ENCODE measurements at places on chromosomes 6 and 20.

DNA sequence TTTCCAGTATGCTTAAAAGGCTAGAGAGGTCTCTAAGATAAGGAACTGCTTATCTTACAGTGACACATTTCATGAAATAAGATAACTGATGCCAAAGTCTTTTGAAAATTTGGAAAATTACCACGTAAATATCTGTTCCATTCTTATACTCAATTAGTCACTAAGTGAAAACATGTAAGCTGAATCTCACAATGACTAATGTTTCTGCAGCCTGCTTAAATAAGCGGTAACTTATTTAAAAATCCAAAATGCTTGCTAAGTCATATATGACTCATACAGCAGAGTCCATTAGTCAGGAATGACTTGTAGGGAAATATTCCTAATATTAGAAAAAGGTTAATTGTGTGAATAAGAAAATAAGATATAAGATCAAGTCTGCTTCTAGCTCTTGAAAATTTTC is 27.8 kb upstream of the LGSN start:
- peak; percentile 82 for DNase-seq

GRCh38 chr6:159830501-159831372 is 30.7 kb downstream of the PNLDC1 start:
- DNase-seq: no peak

GRCh38 chr20:15494851-15495250 is 1078.4 kb downstream of the KIF16B start:
- DNase-seq: peak; percentile 65

DNA sequence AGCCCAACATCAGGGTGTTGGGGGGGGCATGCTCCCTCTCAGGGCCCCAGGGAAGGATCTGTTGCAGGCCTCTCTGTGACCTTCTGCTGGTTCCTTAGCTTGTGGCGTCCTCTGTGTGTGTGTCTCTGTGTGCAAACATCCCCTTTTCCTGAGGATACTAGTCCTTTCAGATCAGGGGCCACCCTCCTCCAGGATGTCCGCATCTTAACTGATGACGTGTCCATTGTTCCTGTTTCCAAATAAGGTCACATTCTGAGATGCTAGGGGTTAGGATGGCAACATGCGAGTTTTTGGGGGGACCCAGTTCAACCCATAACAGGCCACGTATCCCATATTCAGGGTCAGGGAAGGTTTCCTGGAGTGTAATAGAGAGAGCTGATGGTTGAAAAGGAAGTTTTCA is 40.9 kb downstream of the GMPR start:
- DNase-seq: no peak

GRCh38 chr6:112253498-112253840 is 898 bp downstream of the LAMA4 start:
- DNase-seq: no peak

DNA sequence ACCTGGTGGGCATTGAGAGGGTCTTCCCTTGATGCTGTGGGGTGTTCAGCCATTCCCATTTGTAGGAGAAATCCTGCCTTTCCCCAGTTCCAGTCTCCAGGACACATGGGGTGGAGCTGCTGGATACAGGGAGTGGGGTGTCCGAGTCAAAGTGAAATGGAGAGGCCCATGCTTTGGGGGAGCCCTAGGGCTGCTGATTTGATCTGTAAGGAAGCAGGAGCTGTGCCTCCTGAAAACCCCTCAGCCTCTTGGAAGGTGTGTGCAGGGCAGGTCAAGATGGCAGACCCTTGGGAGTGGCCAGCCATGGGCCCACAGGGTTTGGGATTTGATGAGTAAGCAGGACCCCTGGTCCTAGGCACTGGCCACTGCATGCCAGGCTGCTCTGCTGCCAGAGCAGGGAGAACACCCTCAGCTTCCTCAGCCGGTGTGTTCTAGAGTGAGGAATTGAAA is 82.0 kb downstream of the SERAC1 start:
- no peak for DNase-seq

- DNase-seq: no peak
These were observed 1009.2 kb upstream of the GJE1 start for GRCh38 chr6:141123497-141123896.

DNA sequence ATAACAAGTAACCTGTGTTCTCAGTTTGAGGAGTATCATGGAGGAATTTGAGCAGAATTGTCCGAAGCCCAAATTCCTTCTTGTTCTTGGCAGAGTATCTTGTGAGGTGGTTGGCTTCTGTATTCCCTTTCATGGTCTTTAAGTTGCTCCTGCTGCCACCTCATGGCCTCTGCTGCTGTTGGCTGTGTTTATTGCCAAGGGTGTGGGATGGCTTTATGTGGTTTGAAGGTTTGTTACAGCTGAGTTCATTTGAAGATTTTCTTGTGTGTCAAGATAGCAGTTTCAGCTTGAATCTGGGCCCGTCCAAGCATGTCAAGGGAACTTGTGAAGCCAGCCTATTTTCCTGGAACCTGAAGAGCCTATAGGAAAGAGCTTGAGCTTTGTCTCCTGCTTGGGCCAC is 20.2 kb upstream of the TTK start:
- peak; percentile 84 for DNase-seq

DNA sequence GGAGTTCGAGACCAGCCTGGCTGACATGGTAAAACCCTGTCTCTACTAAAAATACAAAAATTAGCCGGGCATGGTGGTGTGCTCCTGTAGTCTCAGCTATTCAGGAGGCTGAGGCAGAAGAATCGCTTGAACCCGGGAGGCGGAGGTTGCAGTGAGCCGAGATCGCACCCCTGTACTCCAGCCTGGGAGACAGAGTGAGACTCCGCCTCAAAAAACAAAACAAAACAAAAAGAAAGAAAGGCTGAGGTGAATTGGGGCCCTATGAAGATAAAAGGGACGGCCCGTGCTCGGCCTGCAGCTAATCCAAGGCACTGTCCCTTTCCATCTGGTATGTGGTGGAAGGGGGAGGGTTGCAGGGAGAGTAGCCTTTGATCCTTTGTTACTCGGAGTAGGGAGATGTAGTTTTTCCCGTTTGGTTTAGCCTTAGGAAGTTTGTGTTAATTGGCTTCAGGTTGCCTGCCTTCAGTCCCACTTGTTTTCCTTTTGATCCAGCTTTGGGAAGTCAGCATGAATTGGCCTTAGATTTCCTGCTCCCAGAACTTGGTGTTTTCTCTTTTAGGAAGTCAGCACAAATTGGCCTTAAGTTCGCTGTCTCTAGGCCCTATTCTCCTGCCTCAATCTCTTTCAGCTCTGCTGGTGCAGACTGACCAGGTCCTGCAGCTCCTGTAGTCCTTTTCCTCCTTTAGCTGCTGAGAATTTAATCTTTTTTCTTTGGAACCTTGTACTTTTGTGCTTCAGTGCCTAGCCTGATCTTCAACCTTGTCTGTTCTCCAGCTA is 36.1 kb upstream of the PAQR8 start:
- DNase-seq: no peak

- no peak for DNase-seq
These were observed 7.2 kb downstream of the TPBG start for GRCh38 chr6:82370788-82371187.

- DNase-seq: no peak
These were observed 177.0 kb downstream of the FOXC1 start for GRCh38 chr6:1786455-1787453.

GRCh38 chr20:15708984-15709598 is 864.2 kb downstream of the KIF16B start:
- DNase-seq: no peak

- no peak for DNase-seq
These were observed 32.9 kb downstream of the MMUT start for GRCh38 chr6:49430187-49430586.

DNA sequence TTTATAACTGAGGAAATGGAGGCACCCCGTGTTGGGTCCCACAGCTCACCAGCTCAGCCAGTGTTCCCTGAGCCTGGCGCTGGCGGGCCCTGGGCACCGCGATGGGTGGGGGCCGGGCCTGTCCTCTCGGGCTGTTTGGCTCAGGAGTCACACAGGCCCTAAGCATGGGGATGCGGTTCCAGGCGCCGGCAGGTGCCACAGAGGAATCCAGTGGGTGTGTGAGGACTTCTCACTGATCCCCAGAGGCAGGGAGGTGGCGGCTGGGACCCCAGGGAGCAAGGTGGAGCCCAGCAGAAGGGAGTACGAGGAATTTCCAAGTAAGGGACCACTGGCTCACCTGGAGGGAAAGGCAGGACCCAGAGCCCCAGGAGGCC is 57.5 kb downstream of the IRF4 start:
- DNase-seq: no peak

- DNase-seq: no peak
These were observed 4.4 kb upstream of the PXDC1 start for GRCh38 chr6:3755637-3756545.

DNA sequence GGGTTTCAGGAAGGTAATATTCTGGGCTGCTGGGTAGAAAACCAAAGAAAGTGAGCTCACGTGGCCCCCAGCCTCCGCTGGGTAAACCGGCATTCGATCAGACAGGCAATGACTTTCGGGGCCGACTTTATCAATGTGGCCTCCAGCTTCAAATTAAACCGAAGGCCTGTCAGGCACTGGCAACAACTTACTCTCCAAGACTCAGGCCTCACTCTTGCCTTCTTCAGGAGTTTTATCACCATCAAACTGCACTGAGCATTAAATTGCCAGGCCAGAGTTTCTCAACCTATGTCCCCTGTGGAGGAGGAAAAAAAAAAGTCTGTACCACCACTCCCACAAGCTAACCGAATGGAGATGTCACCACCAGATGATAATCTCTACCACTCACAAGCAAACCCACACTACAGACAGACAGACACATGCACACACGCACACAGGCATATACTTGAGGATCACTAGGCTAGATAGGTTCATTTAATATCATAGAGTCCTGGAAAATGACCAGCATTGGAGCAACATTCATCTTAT is 1.1 kb upstream of the MBOAT1 start:
- DNase-seq: no peak

- DNase-seq: no peak
These were observed 47.9 kb downstream of the GNAS start for GRCh38 chr20:58900397-58900796.

DNA sequence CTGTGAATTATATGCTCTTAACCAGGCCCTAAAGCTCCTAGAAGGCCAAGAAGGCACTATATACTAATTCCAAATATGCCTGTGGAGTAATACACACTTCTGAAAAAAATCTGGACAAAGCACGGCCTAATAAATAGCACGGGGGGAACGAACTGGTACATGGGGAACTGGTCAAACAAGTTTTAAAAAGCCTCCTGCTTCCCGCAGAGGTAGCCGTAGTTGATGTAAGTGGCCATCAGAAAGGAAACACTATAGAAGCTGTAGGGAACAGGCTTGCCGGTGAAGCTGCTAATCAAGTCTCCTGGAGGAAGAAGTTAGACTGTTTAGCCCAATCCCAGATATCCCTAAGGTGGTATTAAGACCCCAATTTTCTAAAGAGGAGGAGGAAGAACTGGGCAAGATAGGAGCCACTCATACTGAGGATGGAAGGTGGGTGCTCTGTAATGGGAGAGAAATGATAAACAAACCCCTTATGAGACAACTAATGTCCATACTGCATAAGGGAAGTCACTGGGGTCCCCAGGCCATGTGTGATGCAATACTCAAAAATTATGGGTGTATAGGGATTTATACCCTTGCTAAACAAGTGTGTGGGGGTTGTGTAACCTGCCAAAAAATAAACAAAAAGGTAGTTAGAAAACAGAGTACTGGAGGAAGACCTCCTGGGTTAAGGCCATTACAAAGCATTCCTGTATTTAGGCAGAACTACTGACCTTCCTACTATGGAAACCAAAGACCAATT is 27.1 kb upstream of the ZNF318 start:
- DNase-seq: no peak

DNA sequence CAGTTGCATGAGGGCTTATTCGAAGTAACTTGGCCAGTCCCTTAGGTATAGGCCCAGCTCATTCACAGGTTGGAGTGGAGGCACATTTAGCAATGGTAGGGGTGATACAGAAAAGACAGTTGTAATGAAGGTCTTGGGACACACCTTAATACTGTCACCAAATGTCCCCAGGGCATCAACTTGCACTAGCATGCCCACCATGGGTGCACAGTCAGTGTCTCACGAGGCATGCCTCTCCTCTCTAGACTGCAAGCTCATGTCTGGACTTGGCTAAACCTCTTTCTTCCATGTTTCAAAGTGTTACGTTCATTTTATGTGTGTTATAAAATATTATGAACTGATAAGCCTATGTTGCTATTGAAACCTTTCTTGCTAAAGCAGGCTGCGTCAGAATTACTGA is 124.0 kb upstream of the ECI2 start:
- no peak for DNase-seq

GRCh38 chr20:51027035-51027795 is 4.3 kb upstream of the KCNG1 start:
- no peak for DNase-seq

DNA sequence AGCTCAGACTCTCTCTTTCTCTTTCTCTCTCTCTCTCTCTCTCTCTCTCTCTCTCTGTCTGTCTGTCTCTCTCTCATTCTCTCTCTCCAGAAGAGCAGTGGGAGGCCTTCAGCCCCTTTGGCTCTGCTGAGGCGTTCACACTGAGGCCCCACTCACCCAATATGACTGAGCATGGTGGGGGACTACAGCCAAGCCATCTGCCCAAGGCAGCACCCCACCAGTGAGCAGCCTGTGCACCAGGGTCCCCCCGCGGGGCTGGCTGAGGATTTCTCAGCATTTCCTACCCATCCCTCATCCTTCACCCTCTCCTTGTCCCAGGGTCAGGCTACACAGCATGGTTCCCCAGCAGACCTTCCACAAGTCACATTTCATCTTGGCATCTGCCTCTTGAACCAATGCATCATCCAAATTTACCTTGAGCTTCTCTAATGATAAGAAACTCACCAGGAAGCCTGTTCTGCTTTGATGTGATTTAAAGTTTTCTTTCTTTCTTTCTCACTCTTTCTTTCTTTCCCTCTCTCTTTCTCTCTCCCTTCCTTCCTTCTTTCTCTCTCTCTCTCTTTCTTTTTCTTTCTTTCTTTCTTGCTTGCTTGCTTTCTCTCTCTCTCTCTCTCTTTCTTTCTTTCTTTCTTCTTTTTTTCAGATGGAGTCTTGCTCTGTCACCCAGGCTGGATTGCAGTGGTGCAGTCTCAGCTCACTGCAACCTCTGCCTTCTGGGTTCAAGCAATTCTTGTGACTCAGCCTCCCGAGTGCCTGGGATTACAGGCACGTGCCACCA is 47.1 kb upstream of the NXT1 start:
- DNase-seq: no peak

- DNase-seq: no peak
These were observed 831.8 kb downstream of the EPHA7 start for GRCh38 chr6:92587525-92587924.
